ENCODE measurements at places on chromosomes 3 and 15.
A peak's percentile ranks its signal among the peaks of the same experiment; 100 is the strongest.

GRCh38 chr3:13972679-13973379, 93.0 kb upstream of the WNT7A start:
- ATAC-seq: no peak

DNA sequence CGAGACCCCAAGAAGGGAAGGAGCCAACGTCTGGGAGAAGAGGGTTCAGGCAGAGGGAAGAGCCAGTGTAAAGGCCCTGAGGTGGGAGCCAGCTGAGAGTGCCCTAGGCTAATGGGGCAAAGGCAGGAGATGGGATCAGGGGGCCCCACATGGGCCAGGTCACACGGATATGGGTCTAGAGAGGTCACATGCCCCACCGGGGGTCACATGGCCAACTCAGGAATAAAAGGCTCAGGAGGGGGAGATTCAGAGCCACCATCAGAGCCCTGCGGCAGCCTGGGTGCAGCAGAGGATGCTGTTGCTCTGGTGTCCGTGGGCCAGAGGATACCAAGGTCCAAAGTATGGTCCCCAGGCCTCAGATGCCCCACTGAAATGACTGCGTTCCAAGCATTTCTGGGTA, 55.3 kb upstream of the SLC6A6 start:
- no peak for ATAC-seq

DNA sequence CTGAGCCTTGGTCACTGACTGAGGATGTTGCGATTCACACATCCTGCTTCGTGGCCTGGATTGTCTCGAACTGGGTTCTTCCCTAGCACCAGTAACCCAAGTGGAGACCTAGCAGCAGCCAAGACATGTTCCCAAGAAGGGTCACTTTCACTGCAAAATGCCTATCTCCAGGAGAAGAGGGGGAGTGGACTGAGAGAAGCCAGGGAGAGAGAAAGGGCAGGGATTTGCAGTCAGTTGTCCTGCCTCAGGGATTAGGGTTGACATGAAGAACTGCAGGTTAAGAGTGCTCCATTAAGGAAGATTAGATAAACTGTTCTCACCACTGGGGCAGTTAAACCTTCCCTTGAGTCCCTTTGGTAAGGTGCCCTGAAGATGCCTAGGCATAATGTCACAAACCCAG, 5.7 kb upstream of the CD276 start:
- ATAC-seq: no peak

DNA sequence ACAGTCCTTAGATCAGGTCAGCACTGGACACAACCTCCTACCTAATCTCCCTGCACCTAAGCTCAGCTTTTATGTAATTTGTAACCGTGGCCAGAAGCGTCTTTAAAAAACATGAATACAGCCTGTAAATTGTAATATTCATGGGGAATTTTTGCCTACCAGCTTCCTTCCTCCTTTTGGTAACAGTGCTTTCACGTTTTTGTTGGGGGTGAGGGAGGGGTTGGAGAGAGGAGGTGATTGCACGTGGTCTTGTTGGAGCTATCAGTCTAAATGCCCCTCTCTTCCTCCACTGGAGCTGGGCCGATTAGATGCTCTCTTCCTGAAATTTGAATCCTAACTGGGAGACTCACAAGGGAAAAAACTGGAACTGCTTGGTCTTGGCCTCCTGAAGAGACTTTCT, 35.1 kb upstream of the SCN5A start:
- ATAC-seq: no peak

DNA sequence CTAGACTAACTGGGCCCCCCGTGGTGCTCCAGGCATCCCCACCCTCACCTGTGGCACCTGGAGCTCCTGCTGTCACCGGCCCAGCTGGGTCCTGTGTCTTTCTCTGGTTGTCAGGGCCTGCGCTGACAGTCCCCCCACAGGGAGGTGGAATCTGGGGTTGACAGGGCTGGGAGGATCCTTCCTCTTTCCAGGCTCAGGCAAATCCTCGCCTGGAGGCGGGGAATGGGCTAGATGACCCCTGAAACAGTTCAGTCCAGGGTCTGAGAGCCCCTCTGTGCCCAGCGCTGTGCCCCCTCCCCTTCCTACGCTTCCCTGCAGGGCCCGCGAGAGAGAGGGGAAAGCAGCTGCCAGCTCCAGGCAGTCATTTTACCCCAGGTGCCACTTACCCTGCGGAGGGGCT, 50.1 kb upstream of the MCF2L2 start:
- no peak for ATAC-seq

DNA sequence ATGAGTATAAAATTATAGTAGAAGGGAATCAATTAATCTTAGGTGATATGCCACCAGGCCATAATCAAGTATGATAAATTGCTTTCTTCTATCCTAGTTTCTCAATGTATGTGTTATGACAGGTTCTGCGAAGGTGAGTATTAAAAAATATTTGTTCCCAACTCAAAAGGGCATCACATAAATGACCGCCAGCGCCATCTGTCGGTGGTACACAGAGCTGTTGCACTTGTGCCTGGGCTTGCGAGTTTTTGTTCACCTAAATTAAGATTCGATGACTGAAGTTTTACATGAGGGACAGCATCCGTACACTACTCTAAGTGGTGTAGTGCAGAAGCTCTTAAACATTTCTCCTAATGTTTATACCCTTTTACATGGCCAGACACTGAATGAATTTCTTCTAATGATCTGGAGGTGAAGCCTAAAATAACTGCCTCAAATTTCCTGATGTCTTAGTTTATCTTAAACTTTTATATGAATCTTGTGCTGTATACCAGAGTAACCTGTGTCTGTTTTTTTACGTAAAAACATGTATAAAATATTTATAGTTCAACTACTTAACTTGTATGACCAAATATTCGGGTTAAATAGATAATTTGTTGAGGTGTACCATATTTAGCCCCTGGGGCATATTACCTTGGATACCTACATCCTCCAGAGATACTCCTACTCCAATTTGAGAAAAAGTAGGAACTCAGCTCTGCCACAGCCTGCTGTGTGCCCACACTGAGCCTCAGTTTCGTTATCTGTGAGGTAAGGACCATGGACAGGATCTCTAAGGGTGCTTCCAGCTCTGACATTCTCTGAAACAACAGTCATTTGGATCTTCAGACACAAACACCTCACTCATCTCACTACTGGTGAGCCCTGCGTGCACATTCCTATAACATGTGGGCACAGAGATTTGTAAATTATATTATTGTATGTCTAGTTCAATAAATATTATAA, 365.6 kb downstream of the MAGI1 start:
- no peak for ATAC-seq

DNA sequence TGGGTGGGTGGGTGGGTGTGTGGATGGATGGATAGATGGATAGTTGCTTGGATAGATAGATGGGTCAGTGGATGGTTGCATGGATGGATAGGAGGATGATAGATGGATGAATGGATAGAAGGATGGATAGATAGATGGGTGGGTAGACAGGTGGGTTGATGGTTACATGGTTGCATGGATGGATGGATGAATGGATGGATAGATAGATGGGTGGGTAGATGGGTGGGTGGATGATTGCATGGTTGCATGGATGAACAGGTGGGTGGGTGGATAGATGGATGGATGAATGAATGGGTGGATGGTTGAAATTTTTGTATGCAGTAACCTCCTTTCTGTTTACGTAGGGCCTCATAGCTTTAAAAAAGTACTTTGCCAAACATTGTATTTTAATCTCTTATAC, 79.5 kb downstream of the LRRK1 start:
- no peak for ATAC-seq

DNA sequence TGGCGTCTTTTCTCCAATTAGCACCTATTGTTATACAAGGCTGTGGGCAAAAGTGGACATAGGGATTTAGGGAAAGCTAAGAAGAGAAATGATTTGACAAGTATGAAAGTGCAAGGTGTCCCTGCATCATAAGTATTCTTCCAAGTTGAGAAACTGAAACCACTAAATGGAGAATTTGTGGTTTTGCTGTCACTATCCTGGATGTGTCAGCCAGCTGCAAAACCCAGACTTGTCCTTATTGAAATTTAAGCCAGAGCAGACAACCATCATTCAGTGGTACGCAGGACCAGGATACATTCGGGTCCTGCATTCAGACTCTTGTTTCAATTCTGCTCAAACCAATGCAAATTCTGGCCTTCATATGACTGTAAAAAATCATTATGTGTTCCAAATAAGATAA, 384.8 kb upstream of the TGFBR2 start:
- ATAC-seq: no peak

GRCh38 chr3:122298239-122298638, 26.8 kb upstream of the CSTA start:
- no peak for ATAC-seq

DNA sequence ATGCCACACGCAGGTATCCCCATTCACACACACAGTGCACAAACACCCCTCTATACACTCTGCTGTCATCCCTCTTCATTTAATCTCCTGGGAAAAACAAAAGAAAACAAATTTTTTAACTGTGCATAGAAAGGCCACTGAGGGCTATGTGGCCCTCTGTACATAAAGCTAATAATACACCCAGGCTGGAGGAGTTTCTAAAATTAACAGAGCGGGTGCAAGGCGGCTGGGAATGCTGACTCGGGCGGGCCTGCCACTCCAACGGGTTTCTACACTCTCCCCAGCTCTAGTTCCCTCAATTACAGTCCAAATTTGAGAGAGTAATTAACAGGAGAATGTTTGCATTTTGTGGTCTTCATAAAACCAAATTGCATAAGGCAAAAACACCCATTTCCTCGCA, 23.1 kb downstream of the HCN4 start:
- no peak for ATAC-seq

DNA sequence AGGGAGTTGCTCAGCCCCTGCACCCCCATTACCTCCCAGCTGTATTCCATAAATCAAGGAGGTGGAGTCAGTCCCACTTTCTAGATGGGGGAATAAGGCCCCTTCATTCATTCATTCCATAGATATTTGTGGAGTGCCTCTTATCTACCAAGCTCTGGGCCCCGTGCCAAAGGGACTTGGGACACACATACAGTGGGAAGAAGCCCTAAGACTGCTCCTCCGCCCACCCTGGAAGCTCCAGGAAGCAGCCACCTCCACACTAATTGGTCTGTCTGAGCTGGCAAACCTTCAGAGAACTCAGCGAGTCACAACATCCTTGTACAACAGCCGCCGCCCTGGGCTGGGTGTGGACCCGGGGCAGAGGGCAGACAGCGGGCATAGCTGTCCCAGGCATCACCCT, 6.4 kb downstream of the STRA6 start:
- ATAC-seq: no peak

DNA sequence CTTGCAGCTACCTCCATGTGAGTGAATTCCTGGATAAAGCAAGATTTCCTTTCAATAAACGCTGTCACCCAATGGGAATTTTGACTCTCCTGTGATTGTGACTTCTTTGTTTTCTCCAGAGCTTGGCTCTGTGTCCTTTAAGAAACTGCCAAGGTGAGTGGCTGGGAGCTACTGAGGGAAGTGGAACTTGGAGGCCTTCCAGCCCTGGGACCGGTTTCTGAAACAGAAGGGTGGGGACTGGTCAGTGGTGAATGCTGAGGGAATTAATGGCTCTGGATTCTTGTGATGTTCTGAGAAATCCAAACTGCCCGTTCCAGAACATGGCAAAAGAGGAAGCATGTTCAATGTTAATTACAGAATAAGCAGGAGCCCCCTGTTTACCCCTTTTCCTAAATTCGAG, 41.1 kb upstream of the MYZAP start:
- ATAC-seq: peak; percentile 38

- no peak for ATAC-seq
Measured at GRCh38 chr3:153173758-153174516, 11.9 kb downstream of the RAP2B start.

GRCh38 chr3:6165951-6166350, 695.0 kb upstream of the GRM7 start:
- no peak for ATAC-seq

- ATAC-seq: peak; percentile 53
Measured at GRCh38 chr15:69719527-69720240, 267.1 kb downstream of the RPLP1 start.

GRCh38 chr3:129485721-129486663, 42.4 kb upstream of the RHO start:
- peak; percentile 68 for ATAC-seq
